Stimulated activated CD8-positive, alpha-beta memory T cell treated with anti-CD3 and anti-CD28 coated beads, Interleukin-15, amount 100 ng/mL, for 24 hours (primary cell): ENCODE measurements at places on chromosomes 11 and 22.

DNA sequence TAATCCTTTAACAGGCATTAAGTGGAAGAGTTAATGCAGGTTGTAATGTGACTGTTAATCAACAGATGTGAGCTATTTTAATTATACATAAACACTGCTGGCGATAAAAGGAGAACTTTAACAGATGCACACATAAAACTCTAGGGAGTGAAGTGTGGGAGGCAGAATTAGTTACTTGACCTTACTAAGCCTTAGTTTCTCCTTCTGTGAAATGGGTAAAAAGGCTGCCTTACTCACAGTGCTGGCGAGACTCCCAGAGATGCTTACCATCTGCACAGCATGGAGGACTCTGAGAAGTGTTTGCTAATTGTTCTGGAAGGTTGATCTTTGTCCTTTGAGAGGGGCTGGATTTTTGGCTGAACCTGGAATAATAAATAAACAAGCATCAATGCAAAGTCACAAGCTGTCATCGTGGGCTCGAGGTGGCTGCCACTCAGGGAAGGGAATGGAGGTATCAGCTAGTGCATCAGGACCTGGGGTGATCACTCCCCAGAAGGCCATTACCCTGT is 58.6 kb upstream of the MPEG1 start:
- DNase-seq, result no peak

- no peak for DNase-seq
Measured at GRCh38 chr22:27989758-27990450, 70.8 kb upstream of the PITPNB start.

DNA sequence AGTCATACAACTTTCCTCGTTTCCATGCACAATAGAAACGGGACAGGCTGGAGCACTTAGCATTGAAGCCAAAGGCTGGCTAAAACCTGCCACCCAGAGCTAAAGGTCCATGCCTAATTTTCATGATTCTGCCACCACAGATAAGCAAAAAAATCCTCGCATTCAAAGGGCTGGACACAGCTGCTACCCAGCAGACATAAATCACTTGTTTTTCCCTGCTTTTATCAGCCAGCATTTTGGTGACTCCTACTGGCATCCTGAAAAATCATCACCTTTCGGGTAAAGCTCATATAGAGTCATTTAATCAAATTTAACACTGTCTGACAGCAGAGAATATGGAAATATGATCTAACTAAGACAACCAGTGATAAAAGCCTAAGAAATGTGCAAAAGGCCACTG is 37.9 kb downstream of the ALG9 start:
- DNase-seq, result no peak

GRCh38 chr11:27395556-27396258 is 32.7 kb upstream of the CCDC34 start:
- no peak for DNase-seq

DNA sequence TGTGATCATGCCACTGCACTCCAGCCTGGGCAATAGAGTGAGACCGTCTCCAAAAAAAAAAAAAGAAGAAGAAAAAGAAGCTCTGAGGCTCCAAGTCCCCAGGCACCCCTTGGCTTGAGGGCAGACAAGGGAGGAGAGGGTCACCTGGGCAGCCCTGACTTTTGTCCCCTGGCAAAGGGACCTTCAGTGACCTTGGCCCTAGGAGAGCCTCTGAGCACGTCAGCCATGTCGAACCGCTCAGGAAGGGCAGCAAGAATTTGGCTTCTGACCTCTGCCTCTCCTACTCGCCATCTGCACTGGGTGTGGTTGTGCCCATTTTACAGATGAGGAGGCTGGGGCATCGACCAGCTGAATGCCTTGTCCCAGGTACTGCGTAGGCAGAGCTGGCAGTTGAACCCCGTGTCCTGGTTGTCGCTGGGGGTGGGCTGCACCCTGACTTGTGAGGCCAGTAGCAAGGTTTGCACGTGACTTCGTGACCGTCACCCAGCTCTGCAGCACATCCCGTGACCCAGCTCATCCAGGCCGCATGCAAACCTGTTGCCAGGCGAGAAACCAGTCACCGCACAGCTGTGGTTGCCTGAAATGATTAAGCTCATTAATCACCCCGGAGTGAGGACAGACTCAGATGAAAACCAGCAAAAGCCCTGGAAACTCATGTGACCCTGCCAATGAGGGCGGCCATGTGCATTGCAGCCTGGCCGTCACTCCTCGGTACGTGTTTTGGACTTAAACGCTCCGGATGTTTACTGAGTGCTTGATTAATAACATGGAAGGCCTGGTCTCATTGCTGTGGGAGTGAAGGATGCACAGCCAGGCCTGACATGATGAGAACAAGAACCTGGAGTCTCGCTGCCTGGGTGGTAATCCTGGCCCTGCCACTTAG is 47.7 kb upstream of the PPP6R3 start:
- no peak for DNase-seq

- no peak for DNase-seq
Measured at GRCh38 chr11:15258433-15259165, 143.9 kb downstream of the INSC start.

GRCh38 chr11:123304828-123305466 is 109.9 kb upstream of the CLMP start:
- DNase-seq, result no peak

DNA sequence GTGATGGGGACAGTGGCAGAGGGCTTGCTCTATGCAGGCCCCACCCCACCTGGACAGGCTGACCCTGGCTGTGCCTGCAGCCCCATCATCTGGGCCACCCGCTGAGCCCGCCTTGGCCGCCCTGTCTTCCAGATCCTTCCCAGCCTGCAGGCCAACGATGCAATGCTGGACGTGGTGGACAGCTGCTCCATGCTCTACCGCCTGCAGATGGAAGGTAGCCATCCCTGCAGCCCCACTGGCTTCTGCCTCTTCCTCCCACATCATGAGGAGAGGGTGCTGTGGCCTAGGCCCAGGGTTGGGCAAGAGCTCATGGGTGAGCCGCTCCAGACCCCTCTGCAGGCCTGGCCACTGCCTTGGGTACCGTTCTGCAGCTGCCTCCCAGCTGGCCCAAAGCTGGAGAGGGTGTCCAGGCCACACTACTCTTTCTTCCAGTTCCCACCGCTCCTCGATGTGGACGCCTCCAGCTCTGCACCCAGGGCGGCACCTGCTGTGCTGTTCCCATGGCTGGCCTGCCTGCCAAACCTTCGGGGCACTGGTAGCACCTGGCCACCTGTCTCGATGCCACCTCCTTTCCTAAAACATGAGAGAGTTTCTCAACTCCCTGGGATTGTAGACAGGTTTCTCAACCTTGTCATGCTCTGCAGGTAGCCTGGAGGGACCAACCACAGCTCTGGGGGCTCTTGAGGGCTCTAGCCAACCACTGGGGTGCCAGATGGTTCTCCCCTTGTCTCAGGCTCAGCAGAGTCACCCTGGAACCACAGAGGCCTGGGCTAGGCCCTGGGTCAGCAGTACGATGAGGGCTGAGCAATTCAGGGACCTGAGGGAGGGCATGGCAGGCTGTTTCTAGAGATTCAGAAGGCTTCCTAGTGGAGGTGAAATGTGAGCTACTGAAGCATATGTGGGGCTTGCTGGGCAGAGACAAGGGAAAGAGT is 9.5 kb upstream of the GTSE1 start:
- DNase-seq, result no peak

- no peak for DNase-seq
Measured at GRCh38 chr11:71248656-71249055, 3.7 kb downstream of the SHANK2 start.

- DNase-seq, result no peak
Measured at GRCh38 chr11:98895936-98896335, 124.8 kb upstream of the CNTN5 start.

DNA sequence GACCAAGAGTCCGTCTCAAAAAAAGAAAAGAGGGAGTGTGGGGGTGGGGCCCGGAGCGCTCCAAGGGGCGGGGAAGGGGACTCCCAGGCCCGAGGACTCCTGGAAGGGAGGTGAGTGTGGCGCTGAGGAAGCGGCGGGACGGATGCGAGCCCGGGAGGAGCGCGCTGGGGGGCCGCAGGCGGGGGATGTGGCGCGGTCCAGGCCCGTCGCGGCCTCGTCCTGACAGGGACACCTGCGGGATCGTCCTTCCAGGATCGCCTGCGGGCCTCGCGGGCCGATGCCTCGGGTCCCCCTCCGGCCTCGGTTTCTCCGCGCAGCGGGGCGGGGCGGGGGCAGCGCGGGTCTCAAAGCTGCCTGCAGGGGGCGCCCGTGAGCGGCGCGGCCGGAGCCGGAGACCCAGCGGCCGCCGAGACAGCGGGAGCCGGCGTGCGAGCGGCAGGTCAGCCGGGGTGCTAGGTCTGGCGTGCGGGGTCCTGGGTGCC is 3.8 kb upstream of the ADORA2A start:
- peak; percentile 56 for DNase-seq

- no peak for DNase-seq
Measured at GRCh38 chr22:44298406-44299091, 14.2 kb downstream of the SHISAL1 start.

- DNase-seq, result no peak
Measured at GRCh38 chr22:37526376-37526775, 7.2 kb upstream of the CARD10 start.
